ENCODE measurements at places on chromosomes 6 and 20. TPM values are rescaled to one million over a fixed set of nuclear protein-coding genes. Genes with fewer than 3 reads are reported as not detected.

The RREB1 gene
- total RNA-seq = 44.7 TPM

DNA sequence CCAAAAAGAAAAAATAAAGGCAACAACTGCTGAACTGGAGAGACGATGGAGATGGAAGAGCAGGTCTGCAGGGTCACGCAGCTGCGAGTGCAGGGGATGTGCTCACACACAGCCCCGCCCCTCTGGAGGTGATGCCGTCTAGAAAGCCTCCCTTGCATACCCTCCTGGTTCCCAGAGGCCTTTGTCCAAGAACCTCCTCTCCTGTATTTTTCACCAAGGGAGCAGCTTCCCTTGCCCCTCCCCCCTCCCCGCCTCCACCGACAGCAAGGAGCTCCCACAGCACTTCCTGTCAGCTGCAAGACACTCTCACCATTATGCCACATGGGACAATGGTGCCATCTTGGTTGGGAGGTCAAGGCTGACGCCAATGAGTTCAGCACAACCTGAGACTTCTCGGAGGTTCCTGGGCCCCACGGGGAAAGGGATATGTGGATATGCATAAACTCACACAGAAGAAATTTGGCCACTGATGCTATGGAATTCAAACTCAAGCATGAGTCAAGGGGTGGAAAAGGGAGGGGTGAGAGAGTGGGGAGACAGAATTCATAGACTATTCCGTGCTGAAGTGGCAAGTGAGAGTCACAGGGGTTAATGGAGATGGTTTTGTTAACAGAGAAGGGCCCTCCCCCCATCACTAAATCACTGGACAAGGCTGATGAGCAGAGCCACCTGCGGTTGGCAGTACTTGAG lies 132.9 kb downstream of the SCML4 start:
- H3K27me3 ChIP-seq = no peaks in the 10 kb centered on the region
- no peak for DNase-seq
- no peak overlapping the region for H3K27ac ChIP-seq
- no peaks in the 10 kb centered on the region for H3K36me3 ChIP-seq
- H3K4me1 ChIP-seq = no peaks in the 10 kb centered on the region
- no peak overlapping the region for H3K4me3 ChIP-seq

- H3K4me3 ChIP-seq = no peak overlapping the region
- no peaks in the 10 kb centered on the region for H3K27me3 ChIP-seq
- H3K4me1 ChIP-seq = no peaks in the 10 kb centered on the region
- H3K27ac ChIP-seq = no peak overlapping the region
These were observed 4.7 kb downstream of the FAM210B start for GRCh38 chr20:56363491-56363890.

The C20orf202 gene
- 0.54 TPM for total RNA-seq

GRCh38 chr6:120147071-120147871 lies 797.7 kb upstream of the MAN1A1 start:
- H3K27ac ChIP-seq = no peak overlapping the region
- H3K4me1 ChIP-seq = no peaks in the 10 kb centered on the region
- H3K27me3 ChIP-seq = no peaks in the 10 kb centered on the region
- peak; percentile 23 for DNase-seq
- no peak overlapping the region for H3K4me3 ChIP-seq
- H3K36me3 ChIP-seq = no peaks in the 10 kb centered on the region

The CDH26 gene
- 2.8 TPM for total RNA-seq

DNA sequence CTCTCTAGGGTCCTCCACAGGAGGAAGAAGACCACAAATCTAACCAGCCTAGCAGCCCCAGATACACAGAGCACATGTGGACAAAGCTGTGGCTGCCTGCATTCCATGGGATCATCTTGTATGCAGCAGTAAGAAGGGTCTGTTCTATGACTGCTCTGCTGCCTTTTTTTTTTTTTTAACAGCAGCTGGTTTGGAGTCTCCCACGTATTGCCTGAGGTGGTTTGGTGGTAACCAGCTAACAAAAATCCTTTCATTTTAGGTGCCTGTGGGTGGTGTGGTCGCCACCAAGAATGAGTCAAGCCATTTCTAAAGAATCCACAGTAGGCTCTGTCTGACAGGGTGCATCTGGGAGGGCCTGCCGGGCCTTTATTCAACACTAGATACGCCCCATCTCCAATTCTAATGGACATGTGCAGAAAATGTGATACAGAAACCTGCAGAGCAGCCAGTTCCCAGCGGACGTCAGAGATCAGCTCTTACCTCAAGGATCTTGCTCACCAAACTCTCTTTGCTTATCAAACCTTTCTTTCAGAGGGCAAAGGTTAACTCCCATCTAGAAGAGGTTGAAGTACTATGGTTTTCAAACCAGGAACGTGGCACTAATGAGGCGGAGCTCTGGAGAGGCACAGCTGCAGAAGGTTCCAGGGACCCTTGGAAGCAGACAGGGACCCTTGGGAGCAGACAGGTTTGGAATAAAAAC lies 32.0 kb downstream of the GNAS-AS1 start:
- H3K36me3 ChIP-seq = no peaks in the 10 kb centered on the region
- no peak overlapping the region for H3K27ac ChIP-seq
- no peaks in the 10 kb centered on the region for H3K4me1 ChIP-seq

The PGC gene
- 0.33 TPM for total RNA-seq

The BTN1A1 gene
- not detected for total RNA-seq

The BCAS4 gene
- total RNA-seq = 4.9 TPM

GRCh38 chr6:143158113-143158581 lies 97.5 kb downstream of the AIG1 start:
- H3K27ac ChIP-seq = no peak overlapping the region
- H3K4me3 ChIP-seq = no peak overlapping the region
- peaks cover 4% of the 10 kb centered on the region for H3K4me1 ChIP-seq
- H3K27me3 ChIP-seq = no peaks in the 10 kb centered on the region
- no peak for DNase-seq
- H3K36me3 ChIP-seq = no peaks in the 10 kb centered on the region

DNA sequence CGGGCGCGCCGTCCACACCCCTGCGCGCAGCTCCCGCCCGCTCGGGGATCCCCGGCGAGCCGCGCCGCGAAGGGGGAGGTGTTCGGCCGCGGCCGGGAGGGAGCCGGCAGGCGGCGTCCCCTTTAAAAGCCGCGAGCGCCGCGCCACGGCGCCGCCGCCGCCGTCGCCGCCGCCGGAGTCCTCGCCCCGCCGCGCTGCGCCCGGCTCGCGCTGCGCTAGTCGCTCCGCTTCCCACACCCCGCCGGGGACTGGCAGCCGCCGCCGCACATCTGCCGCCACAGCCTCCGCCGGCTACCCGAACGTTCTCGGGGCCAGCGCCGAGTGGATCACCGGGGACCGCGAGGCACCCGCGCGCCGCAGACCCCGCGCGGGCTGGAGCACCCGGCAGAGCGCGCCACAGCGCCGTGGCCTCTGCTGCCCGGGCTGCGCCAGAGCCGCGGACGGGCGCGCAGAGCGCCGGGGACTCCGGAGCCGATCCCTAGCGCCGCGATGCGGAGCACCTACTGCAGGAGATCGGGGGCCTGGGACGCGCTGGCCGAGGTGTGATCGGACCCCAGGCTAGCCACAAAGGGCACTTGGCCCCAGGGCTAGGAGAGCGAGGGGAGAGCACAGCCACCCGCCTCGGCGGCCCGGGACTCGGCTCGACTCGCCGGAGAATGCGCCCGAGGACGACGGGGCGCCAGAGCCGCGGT lies at the start of gene BMP2:
BMP2 (plus strand) TSS at position 151 of the 692 bp plus-strand sequence. CDS start 2,441 bp downstream, outside the sequence.
- no peaks in the 10 kb centered on the region for H3K27me3 ChIP-seq
- peak within 1 kb of the TSS; percentile 94 for H3K4me3 ChIP-seq
- DNase-seq = peak; percentile 51

DNA sequence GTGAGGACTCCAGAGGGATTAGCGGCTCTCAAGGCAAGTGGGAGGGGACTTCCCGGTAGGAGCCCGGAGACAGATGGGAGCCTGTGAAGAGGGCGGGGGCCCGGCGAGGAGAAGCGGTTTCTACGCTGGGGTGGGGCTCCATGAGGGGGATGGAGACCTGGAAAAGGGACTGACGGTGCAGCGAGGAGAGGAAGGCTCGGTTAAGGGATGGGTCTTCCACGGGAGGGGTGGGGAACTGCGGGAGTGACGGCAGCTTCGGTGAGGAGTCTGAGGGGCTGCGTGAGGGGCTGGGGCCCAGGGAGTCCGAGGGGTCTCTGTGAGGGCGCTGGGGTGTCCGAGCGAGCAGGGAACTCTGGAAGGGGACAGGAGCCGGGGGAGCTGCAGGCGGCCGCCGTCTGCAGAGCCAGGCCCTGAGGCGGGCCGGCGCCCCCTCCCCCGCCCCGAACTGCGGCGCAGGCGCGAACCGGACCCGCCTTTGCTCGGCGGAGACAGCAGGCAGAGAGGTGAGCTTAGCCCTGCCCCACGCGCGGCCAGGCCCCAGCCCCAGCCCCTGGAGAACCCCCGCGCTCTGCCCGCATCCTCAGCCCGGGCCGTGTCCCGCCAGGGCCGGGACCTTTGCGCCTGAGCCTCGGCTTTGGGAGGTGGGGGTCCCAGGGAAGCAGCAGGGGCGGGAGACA lies at the start of gene NRSN2:
NRSN2 (plus strand) TSS at position 472 of the 677 bp plus-strand sequence. CDS start 2,533 bp downstream, outside the sequence.
- DNase-seq = peak; percentile 84
- H3K4me3 ChIP-seq = peak within 1 kb of the TSS; percentile 75
- H3K4me1 ChIP-seq = peaks cover 2% of the 10 kb centered on the region
- H3K36me3 ChIP-seq = no peaks in the 10 kb centered on the region

GRCh38 chr20:20446001-20446400 lies 78.1 kb downstream of the INSM1 start:
- no peaks in the 10 kb centered on the region for H3K36me3 ChIP-seq
- DNase-seq = no peak
- no peaks in the 10 kb centered on the region for H3K4me1 ChIP-seq
- H3K27ac ChIP-seq = no peak overlapping the region
- H3K4me3 ChIP-seq = no peak overlapping the region

- H3K36me3 ChIP-seq = no peaks in the 10 kb centered on the region
- H3K27ac ChIP-seq = no peak overlapping the region
- DNase-seq = no peak
- H3K4me1 ChIP-seq = no peaks in the 10 kb centered on the region
- no peaks in the 10 kb centered on the region for H3K27me3 ChIP-seq
These were observed 36.0 kb downstream of the DNAH8 start for GRCh38 chr6:38750968-38751615.

The RAET1L gene
- total RNA-seq = not detected

Data from aorta (tissue), 5 donors.